IPS-NIHi11 (cell line): ENCODE measurements at places on chromosomes 5 and 9.

GRCh38 chr9:133002147-133003070, 23.9 kb downstream of the GFI1B start:
- DNase-seq, result no peak

DNA sequence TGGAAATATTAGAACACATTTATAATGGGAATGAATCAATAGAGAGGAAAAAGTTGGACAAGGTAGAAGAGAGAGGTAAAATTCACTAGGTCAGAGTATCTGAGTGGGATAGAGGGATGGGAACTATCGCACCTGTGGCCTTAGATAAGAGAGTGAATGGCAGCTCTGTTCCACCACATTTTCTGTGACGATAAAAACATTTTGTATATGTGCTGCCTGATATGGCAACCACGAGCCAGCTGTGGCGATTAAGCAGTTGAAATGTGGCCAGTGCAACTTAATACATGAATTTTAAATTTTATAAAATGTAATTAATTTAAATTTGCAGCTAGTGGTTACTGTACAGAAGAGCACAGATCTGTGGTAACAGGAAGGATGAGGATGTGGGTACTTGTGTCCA, 46.7 kb downstream of the ZNF354A start:
- no peak for DNase-seq

DNA sequence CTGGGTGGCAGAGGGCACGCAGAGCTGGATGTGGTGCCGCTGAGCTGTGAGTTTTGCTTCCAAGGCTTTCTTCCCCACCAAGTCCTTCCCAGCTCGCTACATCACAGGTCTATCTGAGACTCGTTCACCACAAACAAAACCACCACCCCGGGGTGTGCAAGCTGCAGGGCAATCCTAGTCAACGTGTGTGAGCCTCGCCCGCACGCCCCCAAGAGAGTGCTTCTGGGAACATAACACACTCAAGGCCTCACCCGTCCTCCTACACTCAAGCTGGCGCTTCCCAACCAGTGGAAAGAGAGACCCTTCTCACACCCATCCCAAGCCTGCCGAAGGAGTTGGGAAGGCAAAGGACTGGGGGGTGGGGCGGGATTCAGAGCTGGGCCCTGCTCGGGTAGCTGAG, 10.6 kb downstream of the SNAPC4 start:
- no peak for DNase-seq

- no peak for DNase-seq
These were observed 20.7 kb downstream of the SPRY4 start for GRCh38 chr5:142304013-142304701.

DNA sequence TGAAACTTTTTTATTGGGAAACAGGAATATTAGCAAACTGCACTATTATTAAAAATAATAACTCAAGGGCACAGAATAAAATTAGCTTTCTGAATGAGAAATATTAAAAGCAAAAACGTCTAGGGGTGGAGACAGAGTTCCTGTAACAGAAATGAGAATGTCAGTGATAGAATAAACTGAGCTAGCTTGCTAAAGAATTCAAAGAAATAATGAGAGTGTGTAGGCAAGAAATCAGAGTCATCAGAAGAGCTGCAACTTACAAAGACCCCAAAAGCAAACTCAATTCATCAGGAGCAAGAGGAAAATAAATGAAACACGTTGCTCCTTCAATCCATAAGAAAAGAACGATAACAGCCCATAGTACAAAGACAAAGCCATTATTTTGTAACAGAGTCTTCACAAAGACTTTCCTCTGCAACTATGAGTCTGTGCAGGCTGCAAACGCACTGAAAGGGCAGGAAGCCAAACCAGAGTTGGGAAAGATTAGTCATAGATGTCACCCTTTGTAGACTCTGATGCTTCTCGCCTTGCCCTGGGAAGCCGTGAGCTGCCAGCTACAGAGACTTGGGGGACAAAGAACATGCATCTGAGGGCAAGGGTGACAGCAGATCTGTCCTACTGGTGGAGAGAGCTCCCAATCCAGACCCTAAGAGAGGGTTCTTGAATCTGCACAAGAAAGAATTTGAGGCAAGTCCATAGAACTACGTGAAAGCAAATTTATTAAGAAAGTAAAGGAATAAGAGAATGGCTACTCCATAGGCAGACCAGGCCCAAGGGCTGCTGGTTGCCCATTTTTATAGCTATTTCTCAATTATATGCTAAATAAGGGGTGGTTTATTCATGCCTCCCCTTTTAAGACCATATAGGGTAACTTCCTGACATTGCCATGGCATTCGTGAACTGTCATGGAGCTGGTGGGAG, 40.8 kb downstream of the SHC3 start:
- no peak for DNase-seq

DNA sequence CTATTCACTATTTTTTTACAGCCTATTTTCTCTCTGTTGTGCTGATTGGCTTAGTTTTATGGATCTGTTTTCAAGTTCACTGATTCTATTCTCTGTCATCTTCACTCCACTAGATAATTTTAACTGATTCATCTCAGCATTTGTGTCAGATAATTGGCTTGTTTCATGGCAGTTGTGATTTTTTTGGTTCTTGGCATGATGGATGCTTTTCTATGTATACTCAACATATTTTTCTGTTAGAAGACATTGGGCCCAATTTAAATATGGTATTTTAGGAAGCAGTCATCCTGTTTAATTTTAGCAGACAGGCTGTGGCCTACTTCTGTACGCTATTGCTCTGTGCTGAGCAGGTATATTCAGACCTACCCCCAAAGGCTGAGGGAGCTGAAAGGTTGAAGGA, 1865.3 kb upstream of the ACO1 start:
- no peak for DNase-seq

DNA sequence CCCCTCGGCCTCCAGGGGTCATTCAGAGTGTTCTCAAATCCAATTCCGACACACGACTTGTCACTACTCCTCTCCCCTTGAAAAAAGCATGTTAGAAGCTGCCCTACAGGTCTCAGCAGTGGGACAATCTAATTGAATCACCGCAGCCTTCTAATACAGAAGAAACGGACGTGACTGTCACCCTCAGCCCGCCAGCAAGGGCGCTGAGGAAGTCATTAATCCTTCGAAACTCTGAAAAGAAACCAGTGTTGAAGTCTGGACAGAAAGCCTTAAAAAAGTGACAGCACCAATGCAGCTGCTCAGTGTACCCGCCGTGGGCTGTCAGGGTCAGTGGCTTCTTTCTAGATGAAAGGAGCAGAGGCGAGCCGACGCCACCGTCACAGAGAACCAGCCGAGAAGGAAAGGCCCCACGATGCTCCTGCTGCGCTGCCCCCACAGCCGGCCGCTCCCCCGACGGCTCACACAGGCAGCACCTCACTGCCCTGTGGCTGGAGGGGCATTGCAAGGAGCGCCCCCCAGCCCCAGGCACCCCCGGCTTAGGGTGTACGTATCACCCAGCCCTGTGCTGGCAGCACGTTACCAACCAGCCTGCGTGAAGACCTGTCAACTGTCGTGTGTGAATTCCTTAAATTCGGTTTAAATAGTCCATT, 5.7 kb downstream of the BRD3OS start:
- no peak for DNase-seq

DNA sequence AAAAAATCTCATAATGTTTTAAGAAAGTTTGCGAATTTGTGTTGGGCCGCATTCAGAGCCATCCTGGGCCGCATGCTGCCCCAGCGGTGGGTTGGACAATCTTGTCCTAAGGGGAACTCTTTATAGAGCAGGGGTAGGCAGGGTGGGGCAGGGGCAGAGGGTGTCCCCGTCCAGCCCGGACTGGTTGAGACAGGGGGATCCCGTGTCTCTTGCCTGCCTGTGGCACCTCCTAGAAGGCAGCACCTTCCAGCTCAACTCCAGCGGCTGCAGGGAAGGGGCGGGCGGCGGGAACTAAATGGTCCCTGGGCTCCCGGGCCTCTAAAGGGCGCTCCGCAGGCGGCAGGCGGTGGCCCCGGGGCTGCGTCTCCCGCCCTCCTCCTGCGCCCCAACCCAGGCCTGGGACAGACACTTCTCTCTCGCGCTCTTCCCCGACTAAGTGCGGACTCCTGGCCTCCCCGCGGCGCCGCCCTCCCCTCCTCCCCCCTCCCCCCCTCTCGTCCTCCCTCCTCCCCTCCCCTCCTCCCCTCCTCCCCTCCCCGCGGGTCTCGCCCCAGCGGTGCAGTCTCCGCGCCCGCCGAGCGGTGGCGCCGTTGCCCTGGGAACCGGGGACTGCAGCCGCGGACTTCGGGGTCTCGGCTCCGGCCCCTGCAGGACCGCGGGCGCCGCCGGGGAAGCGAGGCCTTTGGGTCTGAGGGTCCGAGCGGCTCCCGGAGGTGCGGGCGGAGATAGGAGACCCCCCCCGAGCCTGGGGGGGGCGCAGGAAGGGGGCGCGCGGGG, 132.6 kb downstream of the MRPL36 start:
- peak; percentile 97 for DNase-seq

DNA sequence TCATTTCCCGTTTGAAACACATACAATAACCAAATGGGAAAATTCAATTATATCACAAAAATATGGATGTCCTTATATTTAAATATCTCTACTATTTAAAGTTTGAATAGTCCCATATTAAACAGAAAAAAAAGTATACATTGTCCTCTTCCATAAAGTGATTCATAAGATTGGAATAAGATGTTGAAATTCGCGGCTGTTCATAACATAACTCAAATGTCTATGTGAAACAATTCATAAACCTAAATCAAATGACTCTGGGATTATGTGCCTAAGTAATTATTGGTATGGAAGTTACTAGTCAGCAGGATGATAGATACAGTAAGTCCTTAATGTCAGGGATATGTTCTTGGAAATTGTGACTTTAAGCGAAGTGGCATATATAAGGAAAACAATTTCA, 3.9 kb upstream of the EFNA5 start:
- no peak for DNase-seq

- DNase-seq, result peak; percentile 24
These were observed 21.4 kb downstream of the TMEM245 start for GRCh38 chr9:109098171-109098959.

- no peak for DNase-seq
These were observed 53.3 kb downstream of the NREP start for GRCh38 chr5:111703662-111704061.

- no peak for DNase-seq
These were observed 186.0 kb downstream of the GOLPH3 start for GRCh38 chr5:31987985-31988710.

DNA sequence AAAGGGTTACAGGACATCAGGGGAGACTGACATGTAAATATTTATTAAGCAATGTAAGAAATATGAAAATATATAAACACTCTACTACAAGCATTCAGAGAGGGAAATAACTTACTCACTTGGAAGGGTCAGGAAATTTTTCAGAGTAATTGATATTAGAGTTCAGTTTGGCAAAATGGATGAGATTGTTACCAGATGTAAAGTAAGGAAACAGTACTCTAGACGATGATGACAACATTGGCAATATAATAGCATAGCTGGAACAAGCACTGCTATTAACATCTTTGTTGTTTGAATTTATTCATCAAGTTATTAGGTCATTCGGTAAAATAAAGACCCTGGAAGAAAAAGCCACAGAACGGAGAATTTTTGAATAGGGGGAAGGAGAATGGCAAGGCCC, 49.1 kb downstream of the GNA14 start:
- no peak for DNase-seq

- DNase-seq, result no peak
These were observed 10.9 kb upstream of the TCOF1 start for GRCh38 chr5:150346592-150346991.

DNA sequence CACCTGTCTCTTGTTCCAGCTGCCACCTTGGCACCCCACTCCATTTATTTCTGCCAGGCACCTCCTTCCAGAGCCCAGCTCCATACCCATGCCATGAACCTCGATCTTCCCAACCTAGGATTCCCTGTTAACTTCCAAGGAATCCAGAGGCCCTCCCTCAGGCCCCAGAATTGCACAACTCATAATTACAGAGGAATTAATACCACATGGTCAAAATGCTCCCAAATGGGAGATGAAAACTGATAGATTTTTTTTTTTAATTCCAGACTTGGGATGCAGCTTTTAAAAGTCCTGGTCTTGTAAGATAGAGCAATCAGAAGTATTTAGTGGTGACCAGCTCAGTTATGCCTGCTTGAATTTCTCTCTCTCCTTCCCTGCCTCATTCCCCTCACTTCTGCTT, 96.2 kb upstream of the CCDC112 start:
- DNase-seq, result no peak

- DNase-seq, result peak; percentile 28
These were observed 134.6 kb upstream of the TUT7 start for GRCh38 chr9:86488794-86489193.

GRCh38 chr5:77683171-77683732, 44.7 kb upstream of the OTP start:
- DNase-seq, result no peak

GRCh38 chr9:116270546-116270945, 117.0 kb downstream of the PAPPA start:
- DNase-seq, result no peak

DNA sequence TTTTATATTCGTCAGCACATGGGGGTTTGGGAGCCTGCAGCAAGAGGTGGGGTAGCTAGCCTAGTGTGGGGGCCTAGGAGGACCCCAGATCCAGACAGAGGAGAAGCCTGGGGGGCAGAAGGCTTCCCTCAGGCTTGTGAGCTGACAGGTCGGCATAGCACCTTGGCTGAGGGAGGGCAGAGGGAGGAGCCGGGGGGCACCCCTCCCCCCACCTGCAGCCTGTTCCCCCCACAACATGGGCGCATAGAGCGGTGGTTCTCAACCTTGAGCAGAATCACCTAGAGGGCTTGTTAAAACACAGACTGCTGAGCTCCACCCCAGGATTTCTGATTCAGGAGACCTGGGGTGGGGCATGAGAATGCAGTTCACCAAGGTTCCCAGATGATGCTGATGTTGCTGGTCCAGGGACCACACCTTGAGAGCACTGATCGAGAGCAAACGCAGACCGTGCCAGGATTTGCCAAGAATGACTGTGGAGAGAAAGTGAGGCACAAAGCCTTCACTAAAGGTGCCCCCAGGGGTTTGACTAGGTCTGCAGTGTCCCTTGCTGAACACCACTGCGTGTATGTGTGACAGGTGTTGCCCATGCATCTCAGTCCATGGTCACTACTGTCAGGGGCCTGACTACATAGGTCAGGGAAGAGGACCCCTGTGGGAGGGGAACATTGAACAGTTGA, 163.3 kb downstream of the MACROH2A1 start:
- no peak for DNase-seq

DNA sequence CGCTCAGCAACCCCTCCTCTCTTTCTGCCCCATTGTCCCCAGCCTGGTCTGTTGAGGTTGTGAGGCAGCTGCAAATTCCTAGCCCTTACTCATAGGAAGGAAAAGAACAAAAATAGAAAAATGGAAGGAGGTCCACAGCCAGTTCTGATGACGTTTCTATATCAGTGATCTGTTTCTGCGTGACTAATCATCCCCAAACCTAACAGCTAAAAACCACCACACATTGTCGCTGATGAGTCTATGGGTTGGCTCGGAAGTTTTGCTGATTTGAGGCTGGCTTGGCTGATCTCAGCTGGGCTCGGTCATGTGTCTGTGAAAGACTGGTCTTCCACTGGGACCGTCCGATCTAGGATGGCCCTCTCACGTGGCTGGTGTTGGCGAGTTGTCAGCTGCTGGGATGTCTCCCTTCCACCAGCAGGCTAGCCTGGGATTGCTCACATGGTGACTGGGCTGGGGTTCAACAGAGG, 200.6 kb upstream of the ZNF618 start:
- no peak for DNase-seq
